Mammary epithelial cell (primary cell): ENCODE measurements at places on chromosomes 1 and 21. TPM values are rescaled to one million over a fixed set of nuclear protein-coding genes. Genes with fewer than 3 reads are reported as not detected.

- no peak for DNase-seq
These were observed 21.9 kb upstream of the PIK3CD start for GRCh38 chr1:9629445-9630201.

Gene CRYAA
- not detected in 2 replicates for total RNA-seq

Gene PAFAH2
- 15.1 and 17.7 TPM in 2 replicates for total RNA-seq

GRCh38 chr1:78229344-78229743, 183.6 kb downstream of the GIPC2 start:
- DNase-seq = peak; percentile 80

GRCh38 chr1:236491469-236492136, 32.2 kb upstream of the LGALS8 start:
- no peak for DNase-seq

DNA sequence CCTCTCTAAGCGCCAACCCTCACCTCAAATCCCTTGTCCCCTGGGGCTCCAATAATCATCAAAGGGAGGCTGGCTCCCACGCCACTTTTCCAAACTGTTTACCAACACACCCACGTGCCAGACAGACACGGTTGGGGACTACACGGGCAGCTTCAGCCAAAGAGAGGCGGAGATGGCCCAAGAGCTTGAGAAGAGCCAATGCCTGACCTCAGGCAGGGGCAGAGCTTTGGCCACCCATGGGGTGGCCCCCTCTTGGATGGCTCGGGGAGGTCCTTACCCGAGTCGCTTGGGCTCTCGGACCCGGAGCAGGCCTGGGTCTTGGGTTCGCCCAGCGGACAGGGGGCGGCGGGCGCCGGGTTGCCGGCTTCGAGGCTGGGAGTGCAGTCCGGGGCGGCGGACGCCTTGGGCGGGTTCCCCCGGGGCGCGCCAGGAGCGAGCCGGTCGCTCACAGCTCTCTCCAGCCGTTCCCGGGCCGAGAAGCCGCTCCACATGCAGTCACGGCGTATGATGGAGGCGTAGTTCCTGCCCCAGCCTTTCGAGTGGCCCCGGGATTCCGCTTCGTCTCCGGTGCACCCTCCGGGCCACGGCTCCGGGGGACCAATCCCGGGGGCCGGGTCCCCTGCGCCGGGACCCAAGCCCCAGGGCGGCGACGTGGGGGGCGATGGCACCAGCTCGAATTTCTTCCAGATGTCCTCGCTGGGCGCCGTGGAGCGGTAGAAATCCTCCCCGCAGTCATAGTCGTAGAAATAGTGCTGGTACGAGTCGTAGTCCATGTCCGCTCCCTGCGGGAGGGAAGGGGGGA, 854 bp downstream of the MYCL start:
- DNase-seq = peak; percentile 47

GRCh38 chr1:85608851-85609250, 28.3 kb downstream of the CCN1 start:
- DNase-seq = no peak

DNA sequence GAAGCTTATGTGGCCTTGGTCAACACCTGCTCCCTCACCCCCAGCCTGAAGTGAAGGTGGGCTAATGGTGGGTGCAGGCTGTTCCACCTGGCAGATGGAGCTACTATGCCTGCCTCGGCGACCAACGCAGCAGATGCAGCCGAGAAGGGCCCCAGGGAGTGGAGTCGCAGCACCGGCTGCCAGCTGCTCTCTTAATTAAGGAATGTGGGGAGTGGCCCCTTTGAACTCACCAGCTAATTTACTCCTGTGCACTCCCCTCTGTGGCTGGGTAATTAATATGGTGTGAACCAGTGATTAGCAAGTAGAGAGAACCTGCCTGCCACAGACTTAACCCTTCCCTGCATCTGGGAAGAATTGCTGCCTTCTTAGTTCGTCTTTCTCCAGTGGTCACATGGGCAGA, 3.3 kb upstream of the SLAMF8 start:
- no peak for DNase-seq

- no peak for DNase-seq
These were observed 409.5 kb downstream of the NTNG1 start for GRCh38 chr1:107550358-107550757.

Gene CYP4A22
- not detected in 2 replicates for total RNA-seq

Gene NCDN
- total RNA-seq = 34.2 and 35.1 TPM in 2 replicates

Gene GPR89B
- 12.7 and 19.5 TPM in 2 replicates for total RNA-seq

- DNase-seq = no peak
These were observed 497.7 kb downstream of the NPHP4 start for GRCh38 chr1:5494518-5494917.

DNA sequence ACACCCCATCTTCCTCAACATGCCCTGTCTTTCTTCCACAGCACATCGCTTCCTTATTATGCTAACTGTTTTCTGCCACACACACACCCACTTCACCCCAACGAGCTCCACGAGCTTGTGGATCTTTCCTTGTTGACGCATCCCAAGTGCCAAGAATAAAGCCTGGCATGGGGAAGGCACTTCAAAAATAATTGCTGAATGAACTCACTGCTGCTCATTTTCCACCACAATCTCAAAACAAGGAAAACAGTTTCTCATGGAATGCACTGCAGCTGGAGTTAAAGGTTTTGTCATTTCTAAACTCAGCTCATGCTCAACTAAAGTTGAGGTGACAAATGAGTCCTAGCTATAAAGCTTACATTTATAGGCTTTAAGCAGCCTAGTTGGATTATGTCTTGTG, 86.0 kb downstream of the TIAM1 start:
- DNase-seq = no peak

DNA sequence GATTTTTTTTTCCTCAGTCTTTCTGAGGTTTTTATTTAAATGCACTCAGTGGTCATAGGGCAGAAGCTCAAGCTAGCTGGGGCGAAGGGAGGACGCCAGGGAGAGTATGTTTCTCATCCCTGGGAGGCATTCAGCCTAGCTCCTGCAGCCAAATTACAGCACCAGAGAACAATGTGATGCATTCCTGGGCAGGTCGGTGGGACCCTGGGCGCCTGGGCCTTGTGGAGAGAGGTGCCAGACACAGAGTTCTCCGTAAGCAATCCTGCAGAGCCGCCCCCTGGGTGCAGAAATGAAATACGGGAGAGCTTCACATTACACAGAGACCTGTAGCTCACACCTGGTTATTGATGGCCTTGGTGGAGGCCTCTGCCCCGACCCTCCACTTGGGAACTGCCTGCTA, 15.5 kb downstream of the WNT2B start:
- DNase-seq = no peak

Gene ATG4C
- 5.0 TPM for total RNA-seq

DNA sequence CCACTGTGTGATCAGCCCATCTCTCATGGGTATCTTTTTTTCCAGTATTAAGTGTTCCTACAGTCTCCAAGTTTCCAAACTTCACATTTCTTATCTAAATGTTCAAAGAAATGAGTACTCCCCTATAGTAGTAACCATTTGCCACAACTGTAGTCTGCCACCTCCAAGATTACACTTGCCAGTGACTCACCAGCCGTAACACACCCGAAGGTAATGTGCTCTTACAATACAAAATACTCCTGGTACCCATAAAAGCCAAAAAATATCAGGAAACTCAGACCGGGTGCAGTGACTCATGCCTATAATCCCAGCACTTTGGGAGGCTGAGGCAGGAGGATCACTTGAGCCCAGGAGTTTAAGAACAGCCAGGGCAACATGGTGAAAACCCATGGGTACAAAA, 20.5 kb upstream of the ZNF496 start:
- DNase-seq = no peak

- no peak for DNase-seq
These were observed 36.4 kb upstream of the ETS2 start for GRCh38 chr21:38769191-38769780.

Gene SH3GLB1
- 93.9 and 109 TPM in 2 replicates for total RNA-seq

Gene PRR9
- total RNA-seq = not detected

GRCh38 chr1:54610601-54611580, 12.4 kb downstream of the FAM151A start:
- DNase-seq = no peak

Gene COL6A2
- 0.67 and 0.87 TPM in 2 replicates for total RNA-seq

Gene XPR1
- total RNA-seq = 44.1 and 66.3 TPM in 2 replicates

Gene TNFRSF25
- total RNA-seq = 57.9 and 60.9 TPM in 2 replicates

Gene BGLAP
- total RNA-seq = 0.59 TPM in 1 of 2 replicates, not detected in the other

Gene HES3
- not detected in 2 replicates for total RNA-seq

DNA sequence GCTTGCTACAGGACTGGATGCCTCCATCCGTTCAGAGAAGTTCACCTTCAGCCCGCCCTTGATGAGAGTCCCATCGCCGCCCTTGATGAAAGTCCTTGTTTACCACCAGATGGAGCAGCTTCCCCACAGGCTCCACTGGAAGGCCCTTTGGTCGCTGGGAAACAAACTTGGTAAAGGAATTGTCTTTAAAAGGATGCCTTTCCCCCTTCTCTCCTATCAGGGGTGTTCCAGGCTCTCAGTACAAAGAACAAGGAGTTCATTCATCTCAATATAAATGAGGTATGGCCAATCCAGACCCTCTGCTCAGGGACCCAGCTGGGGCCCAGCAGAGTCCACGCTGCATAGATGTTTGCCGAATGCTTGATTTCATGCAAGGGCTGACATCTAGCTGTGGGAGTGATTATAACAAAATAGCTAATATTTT, 50.8 kb downstream of the CAPN9 start:
- DNase-seq = peak; percentile 33

DNA sequence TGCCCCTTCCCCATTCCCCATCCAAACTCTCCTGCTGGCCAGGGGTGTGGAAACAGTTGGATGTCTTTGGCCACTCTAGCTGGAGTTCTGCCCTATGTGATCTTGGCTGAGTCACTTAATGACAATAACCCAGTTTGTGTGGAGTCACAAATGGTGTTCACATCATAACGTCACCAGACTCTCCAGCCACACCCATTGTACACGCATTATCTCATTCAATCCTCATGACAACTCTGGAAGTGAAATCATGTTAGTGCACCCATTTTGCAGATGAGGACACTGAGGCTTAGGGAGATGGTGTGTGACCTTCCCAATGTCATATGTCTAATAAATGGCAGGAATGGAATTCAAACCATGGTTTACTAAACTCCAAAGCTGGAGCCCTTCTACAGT, 1.2 kb upstream of the CDA start:
- peak; percentile 19 for DNase-seq

GRCh38 chr1:225778337-225778669, 677 bp downstream of the SRP9 start:
- no peak for DNase-seq

DNA sequence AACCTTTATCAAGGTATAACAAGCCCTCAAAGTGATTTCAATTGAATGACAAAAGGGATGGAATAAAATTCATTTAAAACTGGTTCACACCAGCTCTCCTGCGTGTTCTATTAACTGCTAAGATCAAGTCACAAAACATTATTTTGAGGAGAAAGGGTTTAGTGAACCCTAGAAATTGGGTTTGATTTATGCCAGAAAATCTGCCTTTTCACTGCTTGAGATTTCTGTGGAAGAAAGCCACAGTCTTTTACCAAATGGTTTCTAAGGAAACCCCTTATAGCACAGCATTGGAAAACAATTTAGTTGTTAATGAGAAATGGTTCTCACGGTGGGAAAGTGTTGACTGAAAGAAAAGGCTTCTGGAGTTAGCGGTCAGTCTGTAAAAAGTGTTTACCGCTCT, 43.6 kb upstream of the DPH5 start:
- DNase-seq = no peak

Gene PDE4B
- total RNA-seq = not detected in 2 replicates

DNA sequence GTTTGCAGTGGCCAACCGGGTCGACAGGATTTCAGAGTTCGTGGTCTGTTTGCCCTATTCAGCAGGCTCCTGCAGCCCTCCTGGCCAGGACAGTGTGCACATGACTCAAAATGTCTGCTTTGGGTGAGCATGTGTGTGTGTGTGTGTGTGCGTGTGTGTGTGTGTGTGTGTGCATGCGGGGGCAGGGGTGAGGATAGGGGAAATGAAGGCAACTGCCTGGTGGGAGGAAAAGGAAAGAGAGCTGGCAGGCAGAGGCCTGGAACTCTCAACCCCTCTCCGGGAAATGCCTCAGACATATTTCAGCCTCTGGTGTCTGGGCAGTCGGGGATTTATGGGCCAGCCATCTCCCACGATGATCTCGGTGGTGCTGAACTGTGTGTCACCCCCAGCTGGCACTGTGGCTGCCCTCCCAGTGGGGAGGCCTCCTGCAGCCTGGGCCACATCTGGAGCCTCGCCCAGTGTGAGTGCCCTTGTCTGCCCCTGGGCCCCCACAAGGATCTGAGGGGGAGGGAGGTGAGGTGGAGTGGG, 15.2 kb downstream of the CDCP2 start:
- DNase-seq = no peak

GRCh38 chr1:214111796-214112195, 124.0 kb downstream of the PROX1 start:
- no peak for DNase-seq

- DNase-seq = no peak
These were observed 87.2 kb downstream of the VAV3 start for GRCh38 chr1:107877745-107878144.

Gene CAPZB
- 309 and 323 TPM in 2 replicates for total RNA-seq

DNA sequence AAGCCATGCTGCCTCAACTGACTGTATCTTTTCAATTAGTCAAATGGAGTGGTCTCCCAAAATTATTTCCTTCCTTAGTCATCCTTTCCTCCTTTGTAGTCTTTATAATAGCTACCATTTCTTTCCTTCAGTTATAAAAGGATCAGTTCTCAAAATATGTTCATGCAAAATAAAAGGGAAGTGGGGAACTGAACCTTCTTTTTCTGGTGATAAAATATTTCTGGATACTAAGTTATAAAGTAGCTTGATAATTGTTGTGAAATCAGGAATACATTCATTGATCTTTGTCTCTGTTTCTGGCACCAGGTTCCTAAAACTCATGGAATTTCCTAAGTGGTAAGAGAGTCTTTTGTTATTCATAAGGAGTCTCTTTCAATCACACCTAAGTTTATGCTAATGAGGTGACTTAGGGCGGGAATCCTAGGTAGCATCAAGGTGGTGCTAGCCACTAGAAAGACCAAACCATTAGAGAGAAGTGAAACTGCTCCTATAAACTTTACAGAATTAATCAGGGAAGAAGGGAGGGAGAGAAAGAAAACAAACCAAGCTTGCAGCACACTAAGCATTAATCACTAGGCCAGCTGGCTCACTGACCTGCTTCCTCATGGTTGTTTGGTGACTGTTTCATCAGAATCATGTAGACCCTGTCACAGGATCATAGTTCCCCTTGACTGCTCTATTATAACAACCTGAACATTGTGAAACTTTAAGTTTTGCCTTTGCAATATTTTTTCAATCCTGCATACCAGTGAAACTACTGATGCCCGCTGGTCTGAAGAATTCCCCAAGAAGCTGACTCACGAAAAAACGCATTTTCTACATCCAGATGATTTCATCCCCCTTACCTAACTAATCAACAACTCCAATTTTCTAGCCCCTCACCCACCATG, 161.6 kb upstream of the PTBP2 start:
- DNase-seq = peak; percentile 99
